Colonic mucosa (tissue), 4 donors: ENCODE measurements at places on chromosomes 5 and 9. TPM values are rescaled to one million over a fixed set of nuclear protein-coding genes. Genes with fewer than 3 reads are reported as not detected.

DNA sequence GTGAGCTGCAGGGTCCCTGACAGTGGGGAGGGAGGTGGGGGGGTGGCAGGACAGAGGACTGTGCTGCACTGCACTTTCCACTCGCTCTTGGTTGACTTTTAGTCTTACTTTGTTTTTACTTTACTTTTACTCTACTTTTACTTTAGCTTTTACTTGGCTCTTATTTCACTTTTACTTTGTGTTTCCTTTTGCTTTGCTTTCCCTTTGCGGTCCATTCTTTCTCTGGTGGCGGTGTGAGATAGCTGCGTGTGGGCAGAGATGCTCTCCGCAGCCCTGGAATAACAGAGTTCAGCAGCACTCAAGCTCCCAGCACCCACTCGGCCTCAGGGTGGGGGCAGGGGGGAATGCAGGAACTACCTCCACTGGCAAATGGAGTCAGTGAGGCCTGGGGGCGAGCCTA lies 4.7 kb downstream of the AK8 start:
- no peak overlapping the region for H3K27ac ChIP-seq
- no peak overlapping the region for H3K4me3 ChIP-seq
- DNase-seq: no peak
- H3K4me1 ChIP-seq: no peaks in the 10 kb centered on the region
- no peaks in the 10 kb centered on the region for H3K36me3 ChIP-seq
- no peaks in the 10 kb centered on the region for H3K27me3 ChIP-seq

- no peak overlapping the region for H3K27ac ChIP-seq
- no peaks in the 10 kb centered on the region for H3K36me3 ChIP-seq
- H3K4me3 ChIP-seq: no peak overlapping the region
- no peaks in the 10 kb centered on the region for H3K27me3 ChIP-seq
- H3K4me1 ChIP-seq: peaks cover 8% of the 10 kb centered on the region
Measured at GRCh38 chr9:95029288-95029687, 288.2 kb downstream of the FANCC start.

DNA sequence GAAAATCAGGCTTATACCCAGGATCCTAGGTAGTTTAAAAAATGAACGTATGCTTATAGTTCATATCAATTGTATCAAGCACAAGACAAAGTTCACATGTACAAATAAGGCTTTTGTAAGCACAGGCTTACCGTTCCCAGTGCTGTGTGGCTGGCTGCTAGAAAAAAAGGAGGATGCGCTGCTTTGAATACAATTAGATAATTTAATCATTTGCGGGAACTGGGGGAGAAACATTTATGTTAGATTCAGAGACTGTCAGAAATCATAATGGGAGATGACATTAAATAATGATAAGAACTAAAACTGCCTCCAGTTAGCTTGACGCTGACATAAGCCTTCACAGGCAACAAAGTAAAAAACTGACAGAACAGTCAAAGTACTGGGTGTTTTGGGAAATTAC lies 93.2 kb downstream of the FNBP1 start:
- no peaks in the 10 kb centered on the region for H3K36me3 ChIP-seq
- no peak for DNase-seq
- no peaks in the 10 kb centered on the region for H3K4me1 ChIP-seq
- H3K4me3 ChIP-seq: no peak overlapping the region

The LRRC26 gene
- 95.8 TPM for total RNA-seq

The ARAP3 gene
- total RNA-seq: 5.1 TPM

The ABLIM3 gene
- total RNA-seq: 2.3 TPM

- no peak for DNase-seq
- H3K4me1 ChIP-seq: no peaks in the 10 kb centered on the region
- no peak overlapping the region for H3K27ac ChIP-seq
- no peaks in the 10 kb centered on the region for H3K27me3 ChIP-seq
Measured at GRCh38 chr5:133429046-133429445, 183.3 kb downstream of the FSTL4 start.

DNA sequence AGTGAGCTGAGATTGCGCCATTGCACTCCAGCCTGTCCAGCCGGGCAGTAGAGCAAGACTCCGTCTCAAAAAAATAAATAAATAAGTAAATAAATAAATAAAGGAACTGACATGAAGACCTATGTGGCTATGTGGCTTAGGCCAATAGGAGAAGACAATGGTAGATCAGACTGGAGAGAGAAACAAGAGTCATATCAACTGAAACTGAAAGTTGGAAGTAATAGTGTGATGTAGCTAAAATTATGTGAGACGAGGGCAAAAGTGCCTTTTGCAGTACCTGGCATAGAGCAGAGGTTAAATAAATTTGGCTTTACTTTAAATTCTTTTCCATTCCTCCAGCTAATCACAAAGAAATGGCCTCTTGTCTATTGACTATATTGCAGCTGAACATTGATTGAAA lies 7.3 kb downstream of the FBP2 start:
- H3K4me3 ChIP-seq: no peak overlapping the region
- DNase-seq: no peak
- no peak overlapping the region for H3K27ac ChIP-seq

DNA sequence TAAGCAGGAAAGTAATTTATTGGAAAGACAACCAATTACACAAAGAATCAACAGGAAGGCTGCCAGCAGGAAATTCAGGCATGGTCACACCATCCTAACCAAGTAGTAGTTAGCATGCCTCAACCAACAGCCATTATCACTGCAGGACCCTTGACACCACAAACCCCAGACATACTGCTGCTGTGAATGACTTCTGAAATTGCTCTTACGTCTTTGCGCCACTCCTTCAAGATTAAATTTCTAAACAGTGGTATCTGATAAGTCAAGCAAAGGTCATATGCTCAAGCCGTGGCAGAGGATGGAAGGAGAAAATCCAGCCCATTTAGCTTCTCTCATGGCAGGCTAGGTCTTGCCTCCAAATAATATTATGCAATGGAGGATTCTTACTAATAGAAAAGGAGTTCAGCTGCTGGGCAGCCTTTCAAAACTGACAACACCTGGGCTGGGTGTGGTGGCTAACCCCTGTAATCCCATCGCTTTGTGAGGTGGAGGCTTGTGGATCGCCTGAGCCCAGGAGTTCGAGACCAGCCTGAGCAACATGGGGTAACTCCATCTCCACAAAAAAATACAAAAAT lies 5.0 kb upstream of the PTGER4 start:
- H3K27me3 ChIP-seq: no peaks in the 10 kb centered on the region
- DNase-seq: no peak
- no peak overlapping the region for H3K4me3 ChIP-seq
- no peak overlapping the region for H3K27ac ChIP-seq

The PCDHGB7 gene
- total RNA-seq: 3.3 TPM

- DNase-seq: no peak
- no peaks in the 10 kb centered on the region for H3K36me3 ChIP-seq
- H3K4me1 ChIP-seq: no peaks in the 10 kb centered on the region
- H3K4me3 ChIP-seq: no peak overlapping the region
- no peak overlapping the region for H3K27ac ChIP-seq
Measured at GRCh38 chr5:82095536-82095935, 123.7 kb downstream of the ATG10 start.
